ENCODE measurements at places on chromosomes 7 and 10.

GRCh38 chr7:81851413-81851812 is 81.6 kb upstream of the HGF start:
- no peak for DNase-seq

DNA sequence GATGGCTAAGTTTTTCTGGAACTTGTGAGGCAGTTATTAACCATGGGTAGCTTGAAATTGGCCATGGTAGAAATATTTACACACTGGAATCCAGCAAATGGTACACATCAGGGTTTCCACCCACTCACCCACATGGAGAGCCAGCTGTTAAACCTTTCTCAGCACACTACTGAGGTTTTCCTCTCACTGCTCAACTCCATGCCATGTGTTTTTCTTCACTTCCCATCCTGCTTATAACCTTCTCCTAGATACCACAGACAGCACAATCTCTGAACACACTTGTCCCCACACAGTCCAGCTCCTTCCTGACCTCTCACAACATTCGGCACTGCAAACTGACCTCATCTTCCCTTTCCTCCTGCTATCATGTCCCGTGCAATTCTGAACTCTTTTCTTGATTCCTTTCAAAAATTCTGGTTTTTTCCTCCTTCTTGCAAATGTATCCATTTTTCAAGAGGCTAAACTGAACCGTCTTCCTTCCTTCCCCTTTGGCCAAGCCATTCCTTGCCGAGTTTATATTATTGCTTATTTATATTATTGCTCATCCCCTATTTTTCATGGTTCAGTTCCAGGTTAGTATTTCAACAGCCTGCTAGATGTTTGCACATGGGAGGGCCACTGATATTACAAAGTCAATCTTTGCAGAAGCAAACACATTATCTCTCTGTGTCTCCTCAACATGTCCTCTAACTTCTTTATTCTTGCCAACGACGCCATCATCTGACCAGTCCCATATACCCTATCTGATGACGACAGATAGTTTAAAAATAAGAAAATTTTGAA is 606.4 kb downstream of the SORCS1 start:
- DNase-seq = no peak

- no peak for DNase-seq
Observed at GRCh38 chr7:6442114-6442513, 5.6 kb downstream of the DAGLB start.

DNA sequence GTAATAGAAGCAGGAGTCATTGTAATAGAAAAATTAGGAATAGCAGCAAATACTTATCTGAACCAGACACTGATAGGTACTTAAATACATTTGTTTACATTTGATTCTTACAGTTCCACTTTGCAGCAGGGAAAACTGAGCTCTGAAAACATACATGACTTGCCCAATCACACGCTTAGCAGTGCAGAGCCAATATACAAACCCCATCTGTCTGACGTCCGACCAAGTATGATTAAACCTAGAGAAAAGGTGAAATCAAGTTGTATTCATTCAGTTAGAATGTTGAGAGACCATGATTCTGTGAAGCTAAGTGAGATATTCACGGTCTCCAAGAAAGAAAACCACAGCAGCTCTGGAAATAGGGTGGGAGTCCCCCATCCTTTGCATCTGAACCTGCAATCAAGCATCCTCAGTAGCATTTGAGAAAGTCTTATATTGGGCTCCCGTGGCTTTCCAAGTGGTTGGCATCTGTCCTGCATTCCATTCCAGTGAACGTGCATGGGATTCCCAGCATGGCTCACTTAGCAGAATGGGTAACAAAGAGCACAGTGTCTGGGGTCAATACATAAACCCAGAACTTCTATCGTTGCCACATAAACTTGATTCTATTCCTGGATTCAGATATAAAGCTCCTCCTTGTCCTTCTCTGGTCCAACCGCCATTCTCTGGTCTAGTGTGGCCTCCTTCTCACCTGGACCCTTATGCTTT is 148.7 kb upstream of the RSU1 start:
- DNase-seq = no peak
